ENCODE measurements at places on chromosomes 12 and 14.

DNA sequence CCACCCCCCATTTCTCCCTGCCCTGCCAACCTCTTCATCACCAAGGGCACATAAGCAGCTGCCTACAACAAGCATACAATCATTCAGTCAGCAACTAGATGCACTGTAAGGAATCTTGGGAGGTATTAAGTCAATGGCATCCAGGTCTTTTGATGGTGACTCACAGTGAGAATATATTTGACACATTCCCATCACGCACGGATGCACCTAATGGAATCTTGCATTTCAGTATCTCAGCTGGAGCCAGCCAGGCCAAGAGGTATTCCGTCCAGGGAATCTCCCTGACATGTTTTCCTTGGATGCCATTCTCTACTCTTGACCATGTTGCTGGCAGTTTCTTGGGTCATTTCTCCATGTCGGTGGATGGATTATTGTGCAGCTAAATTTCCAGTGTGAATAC is 73.9 kb upstream of the CAPRIN2 start:
- no peak for DNase-seq

- no peak for DNase-seq
Observed at GRCh38 chr14:93536945-93537344, 106.2 kb downstream of the UNC79 start.

GRCh38 chr14:73814153-73814552 is 37.5 kb upstream of the PTGR2 start:
- no peak for DNase-seq

- DNase-seq, result no peak
Observed at GRCh38 chr12:96719660-96720362, 187.2 kb upstream of the NEDD1 start.

GRCh38 chr12:59643550-59643949 is 47.7 kb downstream of the SLC16A7 start:
- DNase-seq, result no peak

DNA sequence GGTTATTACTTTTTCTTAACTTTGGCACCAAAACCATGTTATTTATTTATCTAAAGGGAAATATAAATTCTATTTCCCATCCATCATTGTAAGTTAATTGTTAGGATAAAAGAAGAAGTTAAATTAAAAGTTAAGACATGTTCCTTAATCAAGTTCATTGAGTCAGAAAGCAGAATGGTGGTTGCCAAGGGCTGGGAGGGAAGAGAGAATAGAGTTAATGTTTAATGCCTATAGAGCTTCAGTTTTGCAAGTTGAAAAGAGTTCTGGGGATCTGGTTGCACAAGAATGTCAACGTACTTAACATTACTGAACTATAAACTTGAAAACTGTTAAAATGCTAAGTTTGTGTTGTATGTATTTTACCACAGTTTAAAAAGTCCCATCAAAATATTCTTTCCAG is 63.2 kb upstream of the NR2C1 start:
- DNase-seq, result no peak

- DNase-seq, result no peak
Observed at GRCh38 chr12:14999695-15000365, 27.0 kb downstream of the PDE6H start.

GRCh38 chr12:125418902-125419564 is 353.8 kb downstream of the AACS start:
- DNase-seq, result no peak

GRCh38 chr12:48788854-48789775 is at the start of gene ADCY6:
Gene ADCY6, minus strand, starts transcription at chr12:48789089. Its CDS starts 5,655 bp downstream, at chr12:48783434.
- DNase-seq, result no peak

GRCh38 chr12:111664499-111664898 is 21.3 kb downstream of the BRAP start:
- no peak for DNase-seq

DNA sequence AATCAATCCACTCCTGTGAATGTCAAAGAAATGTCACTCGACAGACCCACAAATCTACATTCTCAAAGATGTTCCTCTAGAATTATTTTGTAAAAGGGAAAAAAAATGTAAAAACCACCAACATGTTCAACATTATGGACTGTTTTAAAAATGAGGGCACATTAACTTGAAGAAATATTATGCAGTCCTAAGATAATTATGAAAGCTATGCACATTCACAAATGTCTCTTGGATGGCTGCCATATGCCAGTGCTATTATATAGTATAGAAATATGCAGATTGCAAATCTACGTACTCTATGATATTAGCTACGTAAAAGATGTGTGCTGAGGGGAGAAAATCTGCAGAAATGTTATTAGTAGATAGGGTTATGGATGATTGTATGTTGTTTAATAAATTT is 334.2 kb downstream of the BMP4 start:
- DNase-seq, result no peak
